Caudate nucleus (tissue), 63 donors: ENCODE measurements at places on chromosomes 3 and 15.

GRCh38 chr15:83559310-83559966 is 94.5 kb upstream of the ADAMTSL3 start:
- peak; percentile 33 for DNase-seq

DNA sequence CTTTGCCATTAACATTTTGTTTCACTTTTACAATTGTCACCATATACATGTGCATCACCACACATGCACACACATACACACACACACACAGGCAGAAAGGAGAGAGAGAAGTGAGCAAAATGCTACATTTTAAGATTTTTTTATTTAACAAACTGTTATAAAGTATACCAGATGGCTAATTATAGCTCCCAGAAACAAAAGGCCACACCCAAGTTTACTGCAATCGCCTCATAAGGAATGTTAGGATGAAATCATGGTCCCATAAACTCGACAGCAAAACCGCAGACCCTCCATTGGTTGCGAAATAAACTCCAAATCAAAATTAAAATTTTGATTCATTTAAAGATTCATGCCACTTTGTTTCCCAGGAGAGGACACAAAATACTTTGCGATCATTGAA is 16.1 kb upstream of the C15orf61 start:
- no peak for DNase-seq

GRCh38 chr3:103052236-103052830 is 617.5 kb downstream of the ZPLD1 start:
- DNase-seq: no peak

DNA sequence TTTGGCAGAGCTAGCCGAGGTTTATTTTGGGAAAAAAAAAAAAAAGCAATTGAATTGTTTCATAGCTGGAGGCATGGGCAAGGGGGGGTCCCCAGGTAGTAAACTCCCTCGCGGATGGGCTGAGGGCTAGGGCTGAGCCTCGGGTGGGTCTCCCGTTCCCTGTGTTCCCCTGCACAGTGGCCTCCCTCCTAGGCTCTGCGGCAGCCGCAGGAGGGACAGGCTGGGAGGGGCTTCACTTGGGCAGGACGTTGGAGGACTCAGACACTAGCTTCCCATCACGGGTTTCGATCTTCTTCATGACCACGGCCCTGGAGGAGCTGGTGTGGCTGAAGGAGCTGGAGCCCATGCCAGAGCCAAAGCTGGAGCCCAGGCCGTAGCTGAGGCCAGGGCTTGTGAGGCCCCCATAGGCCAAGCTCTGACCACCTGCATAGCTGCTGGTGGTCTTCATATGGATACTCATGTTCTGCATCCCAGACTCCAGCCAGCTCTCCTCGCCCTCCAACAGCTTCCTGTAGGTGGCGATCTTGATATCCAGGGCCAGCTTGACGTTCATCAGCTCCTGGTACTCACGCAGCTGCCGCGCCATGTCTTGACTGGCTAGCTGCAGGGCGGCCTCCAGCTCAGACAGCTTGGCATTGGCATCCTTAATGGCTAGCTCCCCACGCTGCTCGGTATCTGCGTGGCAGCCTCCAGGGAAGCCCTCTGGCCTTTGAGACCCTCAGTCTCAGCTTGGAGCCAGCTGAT is 64.0 kb upstream of the CDAN1 start:
- DNase-seq: no peak

GRCh38 chr15:80744826-80745225 is 34.3 kb upstream of the CEMIP start:
- no peak for DNase-seq

GRCh38 chr3:72247126-72247525 is 462.2 kb upstream of the PROK2 start:
- DNase-seq: no peak

GRCh38 chr15:37102305-37103162 is 2.2 kb upstream of the MEIS2 start:
- DNase-seq: no peak

DNA sequence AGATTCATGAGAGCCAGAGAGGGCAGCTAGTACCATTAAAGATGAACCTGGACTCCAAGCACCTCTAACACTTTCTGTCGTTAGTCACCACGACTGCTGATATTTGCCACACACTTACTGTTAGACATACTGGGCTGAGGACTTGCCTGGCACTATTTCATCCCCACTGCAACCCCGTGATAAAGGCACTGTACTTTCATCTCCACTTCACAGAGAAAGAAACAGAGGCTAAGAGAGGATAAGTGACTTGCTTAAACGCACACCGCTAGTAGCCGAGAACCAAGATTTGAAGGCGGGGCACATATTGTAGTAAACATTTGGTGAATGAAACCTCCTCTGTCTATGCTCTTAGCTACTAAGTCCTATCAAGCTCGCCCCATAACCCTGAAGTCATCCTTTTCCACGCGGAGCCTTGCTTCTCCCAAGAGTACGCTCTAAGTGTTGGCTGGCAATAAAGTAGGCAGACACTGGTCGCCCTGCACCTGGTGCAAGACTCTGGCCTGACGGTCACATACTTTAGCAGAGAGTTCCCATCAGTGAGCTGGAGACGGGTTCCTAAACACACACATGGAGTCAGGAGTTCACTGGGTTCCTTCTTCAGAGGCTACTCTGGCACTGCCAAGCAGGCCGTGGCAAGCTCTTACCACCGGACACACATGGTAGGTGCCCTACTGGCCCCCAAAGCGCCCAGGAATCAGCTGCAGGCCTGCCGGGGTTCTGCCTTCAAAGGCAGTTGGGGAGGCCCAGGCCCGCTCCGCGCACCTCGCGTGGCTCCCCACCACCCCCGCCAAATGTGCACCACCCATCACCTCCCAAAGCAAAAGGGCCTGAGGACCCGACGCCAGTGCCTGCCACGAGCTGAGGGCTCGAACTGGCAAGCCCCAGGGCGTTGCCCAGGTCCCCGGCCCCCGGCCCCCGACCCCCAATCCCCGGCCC is 951 bp downstream of the POMGNT2 start:
- no peak for DNase-seq

DNA sequence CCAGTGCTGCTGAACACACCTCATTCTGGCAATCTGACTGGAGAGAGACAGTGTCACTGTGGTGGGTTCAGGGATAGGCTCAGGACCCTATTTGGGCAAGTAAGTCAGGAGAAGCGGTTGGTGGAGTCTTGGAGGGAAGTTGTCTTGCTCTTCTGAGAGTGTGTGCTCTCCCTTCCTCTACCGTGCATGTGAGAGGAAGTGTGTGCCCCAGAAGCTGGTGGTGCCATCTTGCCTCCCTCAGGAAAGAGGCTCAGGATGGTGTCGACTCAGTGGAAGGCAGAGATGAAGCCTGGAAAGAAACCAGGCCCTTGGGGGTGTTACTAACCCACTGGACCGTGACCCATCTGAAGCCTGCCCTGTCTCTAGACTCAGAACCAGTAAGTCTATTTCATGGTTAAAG is 6.8 kb upstream of the RARRES1 start:
- no peak for DNase-seq

GRCh38 chr3:69690-70089 is 126.9 kb upstream of the CHL1 start:
- no peak for DNase-seq

GRCh38 chr3:186241910-186242821 is 119.9 kb downstream of the DGKG start:
- DNase-seq: peak; percentile 30

DNA sequence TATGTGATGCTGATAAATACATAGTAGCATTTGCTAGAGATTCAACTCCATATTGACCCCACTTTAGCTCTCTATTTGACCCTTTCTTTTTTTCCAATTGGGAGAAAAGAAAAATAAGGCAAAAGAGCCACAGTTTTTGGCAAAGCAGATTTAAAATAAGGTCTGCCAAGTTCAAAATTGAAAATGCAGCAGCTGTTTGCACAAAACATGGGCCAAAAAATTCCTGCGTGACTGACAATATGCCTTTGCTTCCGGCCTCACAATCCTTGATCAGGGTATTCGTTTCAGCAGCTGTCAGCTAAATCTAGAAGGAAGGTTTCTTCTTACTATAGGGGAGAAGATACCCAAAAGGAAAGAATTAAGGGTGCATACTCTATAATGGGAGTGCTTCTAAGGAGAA is 563.5 kb upstream of the CCDC54 start:
- DNase-seq: no peak

- DNase-seq: no peak
Measured at GRCh38 chr3:44074181-44074580, 167.5 kb upstream of the TOPAZ1 start.

DNA sequence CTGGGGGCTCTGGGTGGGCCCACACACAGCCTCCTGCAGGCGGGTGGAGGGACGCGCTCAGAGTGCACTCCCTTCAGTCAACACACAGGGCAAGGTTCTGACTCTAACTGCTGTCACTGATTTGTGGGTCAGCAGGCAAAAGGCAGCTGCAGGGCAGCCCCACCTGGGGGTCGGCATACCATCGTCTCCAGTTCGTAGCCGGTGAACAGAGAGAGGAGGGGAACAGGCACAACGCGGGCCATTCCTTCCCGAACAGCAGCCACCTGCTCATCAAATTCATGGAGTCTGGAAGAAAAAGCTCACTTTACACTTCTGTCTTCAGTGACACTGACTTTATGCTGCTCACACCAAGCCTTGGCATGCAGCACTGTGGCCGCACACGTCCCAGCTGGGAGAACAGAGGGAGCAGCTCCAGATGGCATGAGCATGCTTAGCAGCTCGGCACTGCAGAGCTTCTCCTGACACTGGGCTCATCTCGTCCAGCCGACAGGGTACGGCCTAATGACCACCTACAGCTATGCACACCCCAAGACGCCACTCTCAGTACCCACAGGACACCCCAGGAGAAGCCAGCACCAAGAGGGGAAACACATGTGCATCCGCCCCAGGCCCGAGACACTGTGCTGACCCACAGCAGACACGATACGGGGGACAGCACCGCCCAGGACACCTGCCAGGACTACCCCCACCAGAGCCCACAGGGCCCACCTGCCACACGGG is 14.4 kb upstream of the OCA2 start:
- DNase-seq: no peak

GRCh38 chr3:138165061-138165460 is 9.7 kb downstream of the DBR1 start:
- no peak for DNase-seq

- DNase-seq: no peak
Measured at GRCh38 chr15:47188758-47189507, 528.4 kb upstream of the SEMA6D start.
